ENCODE measurements at places on chromosomes 3 and 15.

- ATAC-seq: no peak
Measured at GRCh38 chr3:147615035-147615434, 205.9 kb downstream of the ZIC1 start.

DNA sequence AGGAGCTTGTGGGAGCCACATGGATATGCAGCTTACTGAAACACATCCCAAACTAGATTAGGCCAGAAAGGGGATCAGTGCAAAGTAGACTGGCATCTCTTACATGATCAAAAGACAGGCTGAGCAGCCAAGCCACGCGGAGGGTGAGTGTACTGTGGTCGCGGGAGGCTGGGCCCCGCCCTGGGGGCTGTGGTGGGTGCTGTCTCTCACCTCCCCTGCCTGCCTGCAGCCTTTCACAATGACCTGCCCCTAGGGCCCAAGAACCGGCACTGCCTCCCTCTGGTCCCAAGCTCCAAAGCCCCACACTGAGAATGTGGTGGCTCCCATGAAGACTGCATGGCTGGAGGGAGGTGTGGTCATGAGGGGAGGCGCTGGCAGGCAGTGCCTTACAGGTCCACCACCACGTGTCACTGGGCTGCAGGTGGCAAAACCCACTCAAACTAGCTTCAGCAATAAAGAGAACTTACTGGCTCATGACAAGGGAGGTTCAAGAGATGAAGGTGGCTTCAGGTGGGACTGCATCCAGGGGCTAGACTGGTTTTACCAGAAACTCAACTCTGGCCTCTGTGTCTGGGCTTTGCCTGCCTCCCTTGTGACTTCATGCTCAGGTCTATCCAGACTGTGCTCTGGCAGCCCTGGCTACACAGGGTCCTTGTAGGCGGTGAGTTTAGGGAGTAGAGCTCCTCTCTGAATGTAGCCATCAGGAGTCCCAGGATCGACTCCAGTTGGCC lies 27.4 kb upstream of the PLXND1 start:
- ATAC-seq: no peak

GRCh38 chr3:159751752-159752151 lies 236.9 kb upstream of the IL12A start:
- no peak for ATAC-seq

DNA sequence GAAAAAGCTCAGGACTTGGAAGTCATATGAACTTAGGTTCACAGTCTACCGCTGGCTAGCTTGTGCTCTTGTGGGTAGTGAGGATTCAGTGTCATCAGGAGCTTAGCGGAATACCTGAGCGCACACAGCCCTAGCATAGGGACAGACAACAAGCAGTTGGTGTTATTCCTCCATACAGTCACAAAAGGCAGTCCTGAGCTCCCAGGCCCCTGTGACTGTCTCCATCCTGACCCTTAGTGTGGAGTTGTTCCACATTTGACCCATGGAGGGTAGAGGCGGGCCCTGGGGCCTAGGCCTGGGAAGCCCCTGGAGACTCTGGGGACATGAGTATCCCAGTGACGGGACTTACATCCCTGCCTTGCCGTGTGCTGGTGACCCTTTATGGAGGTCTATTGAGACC lies 131.5 kb upstream of the PLXNA1 start:
- no peak for ATAC-seq

- ATAC-seq: no peak
Measured at GRCh38 chr3:6622260-6622659, 238.7 kb upstream of the GRM7 start.

- ATAC-seq: no peak
Measured at GRCh38 chr15:64571857-64572291, 111.5 kb downstream of the ZNF609 start.

Data from motor neuron (in vitro differentiated cells).